ENCODE measurements at places on chromosomes 1 and 21.

DNA sequence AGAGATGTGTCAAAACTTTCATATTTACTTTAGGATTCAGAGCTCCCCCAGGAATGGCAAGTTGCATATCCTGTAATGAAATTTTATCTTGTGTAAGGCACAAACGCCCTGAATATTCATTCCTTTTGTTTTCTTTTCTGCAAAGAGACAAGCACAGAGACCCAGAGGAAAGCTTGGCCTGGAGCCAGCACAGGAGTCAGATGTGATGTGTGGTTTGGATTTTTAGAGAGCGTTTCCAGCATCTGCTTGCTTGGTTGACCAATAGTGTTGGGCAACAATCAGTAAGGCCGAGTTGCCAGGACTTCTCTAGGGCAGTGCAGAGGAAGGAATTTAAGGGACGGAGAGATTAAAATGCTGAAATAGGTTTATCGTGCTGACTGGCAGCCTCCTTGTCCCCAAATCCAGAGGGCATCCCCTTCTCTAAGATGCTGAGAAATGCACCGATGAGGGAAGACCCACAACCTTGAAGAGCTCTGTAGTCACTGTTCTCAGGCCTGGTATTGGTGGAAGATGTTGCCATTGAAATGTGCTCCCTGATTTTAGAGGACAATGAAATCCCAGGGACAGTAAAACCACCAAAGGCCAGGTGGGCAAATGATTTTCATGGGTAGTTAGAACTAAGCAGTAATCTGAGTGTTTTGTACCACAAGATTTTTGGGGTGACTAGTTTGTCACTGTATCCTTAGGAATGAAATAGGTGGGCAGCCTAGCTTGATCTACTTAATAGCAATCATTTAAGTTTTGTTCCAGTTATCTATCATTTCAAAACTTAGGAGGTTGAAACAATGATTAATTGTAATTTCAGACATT is 37.9 kb upstream of the RHOU start:
- DNase-seq, result no peak

DNA sequence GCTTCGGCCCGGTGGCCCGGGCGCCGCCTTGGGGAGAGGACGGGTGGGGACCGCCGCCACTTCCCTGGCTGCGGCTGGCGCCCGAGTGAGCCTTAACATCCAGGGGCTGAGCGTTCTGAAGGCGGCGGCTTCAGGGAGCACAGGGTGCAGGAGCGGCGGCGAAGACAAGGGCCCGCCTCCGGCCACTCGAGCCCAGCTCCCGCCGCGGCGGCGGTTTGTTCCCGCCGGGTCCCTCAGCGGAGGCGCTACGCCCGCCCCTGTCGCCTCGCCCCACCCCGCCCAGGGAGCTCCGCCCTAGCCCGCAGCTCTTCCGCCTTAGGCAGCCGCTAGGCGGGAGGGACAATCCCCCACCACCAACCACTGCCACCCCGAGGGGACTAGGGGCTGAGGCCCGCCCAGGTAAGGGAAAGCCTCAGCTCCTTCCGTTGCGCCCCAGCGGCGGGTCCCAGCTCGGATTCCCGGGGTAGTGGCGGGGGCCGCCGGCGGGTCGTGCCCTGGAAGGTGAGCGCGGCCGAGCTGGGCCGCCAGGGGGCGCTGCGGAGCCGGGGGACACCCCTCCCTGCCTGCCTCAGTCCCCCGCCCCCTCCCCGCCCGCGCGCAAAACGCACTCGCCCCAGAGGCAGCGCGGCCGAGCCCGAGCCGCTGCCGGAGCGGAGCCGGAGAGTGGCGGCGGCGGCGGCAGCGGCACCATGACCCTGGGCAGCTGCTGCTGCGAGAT is at the start of gene FOXD2:
Gene FOXD2, plus strand, starts transcription at position 598 of the 718 bp plus-strand sequence. Its CDS starts 92 bp downstream, at position 690.
- DNase-seq, result no peak

DNA sequence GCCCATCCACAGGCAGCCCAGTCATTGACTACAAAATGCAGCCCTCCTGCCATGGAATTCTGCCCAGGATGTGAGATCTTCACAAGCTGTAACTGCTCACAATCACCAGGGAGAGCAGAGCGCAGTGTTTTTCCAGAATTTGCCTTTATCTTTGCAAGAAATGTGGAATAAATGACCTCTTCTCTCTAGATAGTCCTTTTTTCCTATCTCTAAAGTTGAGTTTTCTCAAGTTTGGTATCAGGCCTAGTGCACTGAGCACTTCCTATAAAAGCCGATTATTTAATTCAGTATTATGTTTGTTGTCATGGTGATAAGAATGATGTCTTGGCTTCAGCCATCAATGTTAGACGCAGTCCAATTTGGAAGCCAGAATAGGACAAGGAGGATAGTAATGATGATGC is 246.9 kb upstream of the IRF2BP2 start:
- no peak for DNase-seq

GRCh38 chr1:115330480-115331013 is 7.5 kb downstream of the NGF start:
- DNase-seq, result no peak

DNA sequence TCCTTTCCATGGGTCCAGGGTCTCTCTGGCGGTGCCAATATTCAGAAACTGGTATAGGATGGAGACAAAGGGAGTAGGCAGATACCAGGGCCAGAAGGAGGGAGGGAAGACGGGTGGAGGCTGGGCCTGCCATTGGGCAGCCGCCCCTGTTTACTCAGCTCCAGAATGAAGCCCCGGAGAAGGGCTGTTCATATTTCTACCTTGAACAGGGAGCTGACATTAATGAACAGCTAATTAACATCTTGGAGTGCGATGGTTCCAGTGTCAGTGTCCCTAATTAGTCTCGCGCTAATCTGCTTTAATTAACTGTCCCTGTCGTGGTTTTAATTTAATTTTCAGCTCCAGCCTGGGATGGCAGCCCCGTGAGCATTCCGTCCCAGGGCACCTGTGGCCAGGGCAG is 113.8 kb downstream of the EPHB2 start:
- DNase-seq, result no peak

GRCh38 chr1:15851210-15852035 is 3.9 kb downstream of the SPEN start:
- DNase-seq, result no peak

DNA sequence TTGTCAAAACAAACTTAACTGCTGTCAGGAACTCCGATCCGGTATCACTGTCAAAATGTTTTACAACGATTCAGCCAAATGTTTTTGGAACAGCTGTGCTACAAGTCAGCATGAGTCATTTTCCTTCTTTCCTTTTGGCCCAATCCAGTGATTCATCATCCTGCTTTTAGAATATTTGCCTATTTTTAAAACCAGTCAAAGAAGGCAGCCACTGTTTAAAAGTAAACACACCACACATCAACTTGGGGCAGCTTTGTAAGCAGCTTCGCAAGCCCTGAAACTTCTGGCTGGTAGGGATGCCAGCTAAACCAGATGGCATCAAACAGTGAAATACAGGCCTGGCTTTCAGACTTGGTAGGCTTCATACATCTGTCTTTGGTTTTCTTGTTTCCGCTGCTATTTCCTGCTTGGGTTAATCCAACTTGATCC is 14.9 kb downstream of the MAP3K7CL start:
- no peak for DNase-seq
